ENCODE measurements at places on chromosomes 7 and 10.

- no peak for DNase-seq
Measured at GRCh38 chr7:104604706-104605105, 276.3 kb downstream of the LHFPL3 start.

DNA sequence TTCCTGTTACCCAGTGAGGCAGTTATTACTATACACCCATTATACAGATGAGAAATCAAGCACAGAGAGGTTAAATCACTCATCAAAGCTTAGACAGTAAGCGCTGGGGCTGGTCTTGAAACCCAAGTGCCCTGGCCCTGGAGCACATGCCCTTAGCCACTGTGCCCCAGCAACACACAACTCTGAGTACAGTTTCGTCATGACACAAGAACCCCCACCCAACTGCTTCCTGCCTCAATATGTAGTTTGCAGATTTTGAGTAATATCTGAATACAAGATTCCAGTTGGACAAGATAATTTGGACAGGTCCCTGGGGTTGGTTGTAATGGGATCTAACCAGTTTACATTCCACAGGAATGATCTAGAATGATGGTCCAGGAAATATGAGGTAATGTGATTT is 62.8 kb downstream of the SH3PXD2A start:
- no peak for DNase-seq

GRCh38 chr10:129481641-129482040 is 14.6 kb downstream of the MGMT start:
- no peak for DNase-seq

- no peak for DNase-seq
Measured at GRCh38 chr10:1486841-1487687, 250.3 kb downstream of the ADARB2 start.

- no peak for DNase-seq
Measured at GRCh38 chr10:50585921-50586739, 37.6 kb downstream of the SGMS1 start.

GRCh38 chr10:64158551-64158950 is 637.4 kb downstream of the REEP3 start:
- DNase-seq = no peak

GRCh38 chr10:62230344-62231121 is 38.1 kb downstream of the RTKN2 start:
- no peak for DNase-seq

Data from GM10248 (cell line).